ENCODE measurements at places on chromosomes 4 and X.

DNA sequence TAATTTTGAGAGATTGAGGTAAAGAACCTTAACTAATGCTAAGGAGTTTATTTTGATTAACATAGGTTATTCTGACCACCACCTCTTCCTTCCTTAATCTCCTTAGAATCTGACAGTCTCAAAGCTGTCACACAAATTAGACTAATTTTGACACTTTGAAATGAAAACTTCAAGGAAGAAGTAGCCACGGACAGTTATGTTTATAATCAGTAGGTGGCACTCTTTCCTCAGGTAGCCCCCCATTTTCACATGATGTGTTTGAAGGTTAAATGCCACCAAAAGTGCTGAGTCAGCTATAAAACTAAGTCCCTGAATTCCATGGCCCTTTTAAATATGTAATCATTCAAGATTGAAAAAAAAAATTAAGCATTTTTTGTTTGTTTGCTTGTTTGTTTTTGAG lies 22.4 kb downstream of the TMEM33 start:
- peak; percentile 26 for DNase-seq

DNA sequence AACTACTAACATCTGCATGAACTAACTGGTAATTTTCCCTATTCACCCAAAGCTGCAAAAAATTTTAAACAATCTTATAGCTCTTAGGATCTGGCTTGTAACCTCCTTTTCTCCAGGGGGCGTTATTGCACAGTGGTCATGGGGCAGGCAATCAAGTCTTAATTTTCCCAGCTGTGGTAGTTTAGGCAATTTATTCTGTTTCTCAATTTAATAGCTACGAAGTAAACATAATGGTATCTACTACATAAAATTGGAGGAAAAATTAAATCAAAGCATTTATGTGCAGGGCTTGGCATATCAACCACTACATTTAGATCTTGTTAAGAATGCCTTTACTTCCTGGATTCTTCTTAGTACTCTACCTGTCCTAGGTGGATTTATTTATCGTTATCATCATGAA lies 137.4 kb upstream of the GUCY1A1 start:
- peak; percentile 41 for DNase-seq

DNA sequence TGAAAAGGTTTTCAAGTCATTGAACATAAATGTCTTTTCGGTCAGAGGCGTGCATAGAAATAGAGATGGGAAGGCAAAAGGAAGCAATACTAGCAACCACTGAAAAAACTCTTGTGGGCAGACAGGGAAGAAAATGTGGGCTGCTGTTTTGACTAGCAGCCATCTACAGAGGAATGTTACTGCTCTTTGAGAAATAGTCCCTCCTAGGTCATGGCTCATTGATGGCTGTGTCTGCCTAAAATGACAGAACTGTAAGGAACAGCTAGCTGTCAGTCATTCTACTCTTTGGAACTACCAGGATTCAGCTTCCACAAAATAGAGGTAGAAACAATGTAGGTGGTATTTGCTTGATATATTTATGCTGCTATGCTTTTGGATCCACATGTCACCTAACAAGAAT lies 26.9 kb upstream of the TMPRSS11B start:
- peak; percentile 55 for DNase-seq

GRCh38 chr4:110124711-110125110 lies 73.7 kb downstream of the ELOVL6 start:
- no peak for DNase-seq

- no peak for DNase-seq
Observed at GRCh38 chr4:159297091-159297490, 194.2 kb downstream of the RAPGEF2 start.
